ENCODE measurements at places on chromosomes 7 and 10. TPM values are rescaled to one million over a fixed set of nuclear protein-coding genes. Genes with fewer than 3 reads are reported as not detected.

- no peaks in the 10 kb centered on the region for H3K36me3 ChIP-seq
- no peak for DNase-seq
- H3K27me3 ChIP-seq = no peaks in the 10 kb centered on the region
- no peak overlapping the region for H3K4me3 ChIP-seq
- H3K27ac ChIP-seq = no peak overlapping the region
These were observed 3.2 kb downstream of the VCL start for GRCh38 chr10:74000892-74001669.

DNA sequence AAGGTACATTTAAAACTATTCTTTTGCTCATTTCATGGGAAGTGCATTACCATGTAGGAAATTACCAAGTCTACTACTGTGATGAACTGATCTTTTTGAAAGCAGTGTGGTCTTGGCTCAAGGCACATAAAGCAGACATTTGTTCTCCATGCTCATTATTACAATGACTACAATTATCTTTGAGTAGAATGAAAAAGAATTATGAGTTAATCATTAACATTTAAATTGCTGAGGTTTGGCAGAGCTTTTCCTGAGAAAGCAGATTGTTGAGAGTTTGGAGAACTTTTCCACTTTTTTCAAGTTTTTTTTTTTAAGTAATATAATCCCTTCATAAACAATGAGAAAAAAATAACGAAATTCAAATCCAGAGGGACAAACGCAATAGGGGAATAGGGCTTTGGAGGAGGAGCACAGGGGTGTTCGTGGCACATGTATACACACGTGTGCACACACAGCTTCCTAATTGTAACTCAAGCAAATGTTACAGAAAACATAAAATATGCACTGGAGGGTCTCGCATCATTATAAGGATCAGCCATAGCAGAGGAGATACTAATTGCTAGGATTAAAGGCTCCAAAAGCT is 8.9 kb upstream of the CUBN start:
- no peak overlapping the region for H3K27ac ChIP-seq
- no peaks in the 10 kb centered on the region for H3K27me3 ChIP-seq
- H3K4me3 ChIP-seq = no peak overlapping the region
- no peak for DNase-seq
- H3K36me3 ChIP-seq = no peaks in the 10 kb centered on the region
- no peaks in the 10 kb centered on the region for H3K4me1 ChIP-seq

DNA sequence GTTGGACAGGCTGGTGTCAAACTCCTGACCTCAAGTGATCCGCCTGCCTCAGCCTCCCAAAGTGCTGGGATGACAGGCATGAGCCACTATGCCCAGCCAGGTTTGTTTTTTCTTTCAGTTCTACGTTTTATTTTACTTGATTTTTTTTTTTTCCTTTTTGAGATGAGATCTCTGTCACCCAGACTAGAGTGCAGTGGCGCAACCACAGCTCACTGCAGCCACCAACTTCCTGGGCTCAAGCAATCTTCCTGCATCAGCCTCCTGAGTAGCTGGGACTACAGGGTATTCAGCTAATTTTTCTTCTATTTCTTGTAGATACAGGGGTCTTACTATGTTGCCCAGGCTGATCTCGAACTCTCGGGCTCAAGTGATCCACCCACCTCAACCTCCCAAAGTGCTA is 24.3 kb downstream of the GDI2 start:
- no peaks in the 10 kb centered on the region for H3K27me3 ChIP-seq
- H3K27ac ChIP-seq = no peak overlapping the region
- no peak overlapping the region for H3K4me3 ChIP-seq
- DNase-seq = no peak

GRCh38 chr7:118040562-118040961 is 143.4 kb upstream of the LSM8 start:
- H3K27ac ChIP-seq = no peak overlapping the region
- H3K4me3 ChIP-seq = no peak overlapping the region
- no peaks in the 10 kb centered on the region for H3K4me1 ChIP-seq
- H3K36me3 ChIP-seq = no peaks in the 10 kb centered on the region
- H3K27me3 ChIP-seq = no peaks in the 10 kb centered on the region

DNA sequence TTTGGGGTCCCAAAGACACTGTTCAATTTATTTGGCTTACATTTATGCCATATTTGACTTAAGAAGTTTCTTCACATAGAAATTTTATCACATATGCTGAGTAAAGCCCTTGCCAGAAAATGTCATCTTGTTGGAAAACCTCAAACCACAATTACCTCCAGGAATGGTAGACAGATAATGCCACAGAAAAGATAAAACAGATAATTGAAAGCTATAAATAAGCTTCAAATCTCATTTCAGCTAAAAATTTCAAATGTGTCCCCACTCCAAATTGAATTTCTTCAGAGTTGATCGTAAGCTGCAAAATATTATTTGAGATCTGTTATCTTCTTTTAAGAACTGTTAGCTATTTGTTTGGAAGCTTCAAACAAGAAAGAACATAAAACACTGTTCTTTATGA is 176.4 kb upstream of the PTN start:
- H3K4me3 ChIP-seq = no peak overlapping the region
- H3K27ac ChIP-seq = no peak overlapping the region
- no peaks in the 10 kb centered on the region for H3K4me1 ChIP-seq
- no peak for DNase-seq

DNA sequence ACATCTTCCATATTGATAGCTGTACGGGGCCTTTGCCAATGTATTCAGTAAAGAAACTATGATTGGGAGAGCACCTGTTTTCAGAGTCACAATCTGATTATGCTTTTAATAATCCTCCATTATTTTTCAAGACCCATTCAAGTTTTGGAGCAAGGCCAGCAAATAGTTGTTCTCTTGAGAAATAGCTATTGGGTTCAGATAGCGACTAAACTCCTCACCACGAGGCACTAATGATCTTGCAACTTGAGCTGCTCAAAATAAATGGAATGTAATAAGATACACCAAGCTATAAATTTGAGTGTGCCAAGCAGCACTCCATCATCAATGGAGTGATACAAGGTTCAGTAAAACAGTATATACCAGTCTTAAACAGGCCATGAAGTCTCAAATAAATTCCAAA is 7.4 kb upstream of the MALRD1 start:
- no peaks in the 10 kb centered on the region for H3K27me3 ChIP-seq
- no peak overlapping the region for H3K27ac ChIP-seq
- H3K36me3 ChIP-seq = no peaks in the 10 kb centered on the region

DNA sequence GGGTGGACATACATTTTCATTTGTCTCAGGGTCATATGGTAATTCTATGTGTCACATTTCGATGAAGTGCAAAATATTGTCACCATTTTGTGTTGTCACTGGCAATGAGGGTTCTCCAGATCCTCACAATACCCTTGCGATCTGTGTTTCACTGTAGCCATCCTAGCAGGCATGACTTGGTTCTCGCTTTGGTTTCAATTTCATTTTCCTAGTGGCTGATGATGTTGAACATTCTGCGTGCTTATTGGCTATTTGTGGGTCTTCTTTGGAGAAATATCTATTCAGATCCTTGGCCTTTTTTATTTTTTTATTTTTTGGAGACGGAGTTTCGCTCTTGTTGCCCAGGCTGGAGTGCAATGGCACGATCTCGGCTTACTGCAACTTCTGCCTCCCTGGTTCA is 24.8 kb upstream of the MNX1 start:
- H3K36me3 ChIP-seq = no peaks in the 10 kb centered on the region
- DNase-seq = no peak
- H3K4me3 ChIP-seq = no peak overlapping the region
- no peaks in the 10 kb centered on the region for H3K27me3 ChIP-seq
- no peak overlapping the region for H3K27ac ChIP-seq

DNA sequence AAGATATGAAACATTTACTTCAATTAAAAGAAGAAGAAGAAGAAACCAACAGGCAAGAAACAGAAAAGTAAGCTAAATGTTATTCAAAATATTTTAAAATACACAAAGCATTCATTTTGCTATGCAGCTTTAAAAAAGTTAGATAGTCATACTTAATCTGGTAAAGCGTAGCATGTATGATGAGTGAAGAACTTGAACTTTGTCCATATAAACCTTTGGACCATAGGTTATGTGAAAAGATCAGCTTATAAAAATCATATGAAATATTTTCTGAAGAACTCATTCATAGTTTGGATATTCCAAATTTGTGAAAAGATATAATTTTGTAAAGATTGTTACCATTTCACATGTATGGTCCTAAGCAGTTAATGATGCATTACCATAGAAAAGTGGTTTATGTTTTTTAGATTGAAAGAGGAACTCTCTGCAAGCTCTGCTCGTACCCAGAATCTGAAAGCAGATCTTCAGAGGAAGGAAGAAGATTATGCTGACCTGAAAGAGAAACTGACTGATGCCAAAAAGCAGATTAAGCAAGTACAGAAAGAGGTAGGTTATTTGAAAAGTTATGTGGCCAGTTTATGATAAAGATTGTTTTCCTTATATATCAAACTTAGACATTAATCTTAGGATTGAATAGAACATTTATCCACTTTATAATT is 37.3 kb downstream of the KIF20B start:
- no peak for DNase-seq
- H3K27me3 ChIP-seq = no peaks in the 10 kb centered on the region
- no peak overlapping the region for H3K27ac ChIP-seq
- no peaks in the 10 kb centered on the region for H3K36me3 ChIP-seq
- H3K4me3 ChIP-seq = no peak overlapping the region

- DNase-seq = no peak
- H3K4me1 ChIP-seq = peaks cover 6% of the 10 kb centered on the region
- no peak overlapping the region for H3K4me3 ChIP-seq
- H3K27ac ChIP-seq = no peak overlapping the region
These were observed 154.6 kb upstream of the RHEB start for GRCh38 chr7:151674161-151674920.

- no peaks in the 10 kb centered on the region for H3K4me1 ChIP-seq
- H3K36me3 ChIP-seq = no peaks in the 10 kb centered on the region
These were observed 1.3 kb downstream of the CTTNBP2 start for GRCh38 chr7:117871778-117872538.

GRCh38 chr10:72079356-72079755 is 9.0 kb downstream of the SPOCK2 start:
- peak; percentile 85 for DNase-seq
- peak overlapping the region; percentile 36 for H3K4me3 ChIP-seq

GRCh38 chr7:47190462-47190861 is 391.4 kb downstream of the TNS3 start:
- no peak overlapping the region for H3K27ac ChIP-seq
- no peak for DNase-seq
- no peaks in the 10 kb centered on the region for H3K36me3 ChIP-seq
- H3K27me3 ChIP-seq = no peaks in the 10 kb centered on the region

GRCh38 chr7:142300689-142301088 is 42.8 kb upstream of the PRSS58 start:
- no peaks in the 10 kb centered on the region for H3K27me3 ChIP-seq
- DNase-seq = peak; percentile 22
- H3K36me3 ChIP-seq = no peaks in the 10 kb centered on the region
- H3K4me3 ChIP-seq = no peak overlapping the region

DNA sequence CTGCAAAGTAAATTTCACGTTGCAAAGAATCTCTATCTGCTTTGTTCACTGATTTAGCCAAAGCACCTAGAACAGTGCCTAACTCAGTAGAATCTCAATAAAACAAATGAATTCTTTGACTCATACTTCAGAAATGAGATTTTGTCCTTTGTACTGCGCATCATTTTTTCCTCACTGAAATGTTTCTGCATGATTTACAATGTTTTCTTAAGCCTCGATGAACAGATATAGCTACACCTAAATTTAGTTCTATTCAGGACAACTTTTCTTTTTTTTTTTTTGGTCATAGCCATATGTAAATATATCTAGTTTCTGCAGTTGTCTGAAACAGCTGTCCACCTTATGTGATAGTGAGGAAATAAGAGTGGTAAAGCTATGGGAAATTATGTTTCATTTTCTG is 15.3 kb downstream of the GNAT3 start:
- H3K4me3 ChIP-seq = no peak overlapping the region
- H3K4me1 ChIP-seq = no peaks in the 10 kb centered on the region
- no peaks in the 10 kb centered on the region for H3K27me3 ChIP-seq
- no peak overlapping the region for H3K27ac ChIP-seq
- no peak for DNase-seq

- DNase-seq = no peak
- H3K4me1 ChIP-seq = no peaks in the 10 kb centered on the region
- no peak overlapping the region for H3K4me3 ChIP-seq
- no peaks in the 10 kb centered on the region for H3K36me3 ChIP-seq
- no peak overlapping the region for H3K27ac ChIP-seq
These were observed 41.2 kb downstream of the LRRC18 start for GRCh38 chr10:48898426-48898825.

- DNase-seq = no peak
- no peak overlapping the region for H3K4me3 ChIP-seq
- H3K27me3 ChIP-seq = no peaks in the 10 kb centered on the region
- no peaks in the 10 kb centered on the region for H3K36me3 ChIP-seq
- no peaks in the 10 kb centered on the region for H3K4me1 ChIP-seq
These were observed 202.4 kb downstream of the ADAM12 start for GRCh38 chr10:126185676-126186447.

SPOCK2 gene
- total RNA-seq = 69.2 TPM

HMX2 gene
- total RNA-seq = not detected

OR2A1 gene
- not detected for total RNA-seq

CALML5 gene
- not detected for total RNA-seq

Data from CD8-positive, alpha-beta memory T cell (primary cell).